ENCODE measurements at places on chromosomes 4 and X.

- DNase-seq: no peak
These were observed 86.8 kb downstream of the PDGFRA start for GRCh38 chr4:54315561-54316538.

DNA sequence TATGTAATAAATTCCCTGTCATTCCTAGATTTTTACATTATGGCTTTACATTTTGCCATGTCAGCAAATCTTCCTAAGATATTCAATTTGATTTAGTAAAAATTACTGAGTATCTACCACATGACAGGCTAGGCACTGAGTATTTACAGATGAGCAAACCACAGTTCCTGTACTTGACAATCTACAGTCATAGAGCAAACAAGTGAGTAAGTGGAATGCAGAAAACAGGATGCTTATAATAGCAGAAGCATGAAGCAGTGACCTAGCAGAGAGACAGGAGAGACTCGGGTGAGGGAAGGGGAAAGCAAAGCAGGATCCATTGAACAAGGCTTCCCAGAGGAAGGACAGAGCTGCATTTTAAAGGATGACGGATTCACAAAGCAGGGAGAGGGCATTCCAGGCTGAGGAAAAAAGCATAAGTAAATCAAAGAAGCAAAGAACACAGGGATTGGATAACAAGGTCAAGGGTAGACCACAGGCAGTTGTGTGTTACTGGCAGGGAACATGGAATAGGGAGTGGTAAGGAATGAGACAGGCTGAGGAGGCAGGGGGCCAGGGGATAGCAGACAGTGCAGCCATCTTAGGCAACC is 124.7 kb upstream of the C1QTNF7 start:
- DNase-seq: no peak

DNA sequence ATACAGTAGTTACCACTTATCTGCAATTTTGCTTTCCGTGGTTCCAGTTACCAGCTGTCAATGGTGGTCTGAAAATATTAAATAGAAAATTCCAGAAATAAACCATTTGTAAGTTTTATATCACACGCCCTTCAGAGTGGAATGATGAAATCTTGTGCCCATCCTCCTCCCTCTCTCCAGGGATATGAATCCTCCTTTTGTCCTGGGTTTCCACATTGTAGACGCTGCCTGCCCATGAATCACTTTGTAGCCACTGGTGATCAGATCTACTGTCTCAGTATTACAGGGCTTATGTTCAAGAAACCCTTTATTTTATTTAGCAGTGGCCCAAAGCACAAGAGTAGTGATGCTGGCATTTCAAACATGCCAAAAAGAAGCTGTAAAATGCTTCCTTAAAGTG is 198.6 kb downstream of the KCNIP4 start:
- no peak for DNase-seq

- DNase-seq: no peak
These were observed 131.3 kb downstream of the SLC7A11 start for GRCh38 chr4:138110815-138111214.

DNA sequence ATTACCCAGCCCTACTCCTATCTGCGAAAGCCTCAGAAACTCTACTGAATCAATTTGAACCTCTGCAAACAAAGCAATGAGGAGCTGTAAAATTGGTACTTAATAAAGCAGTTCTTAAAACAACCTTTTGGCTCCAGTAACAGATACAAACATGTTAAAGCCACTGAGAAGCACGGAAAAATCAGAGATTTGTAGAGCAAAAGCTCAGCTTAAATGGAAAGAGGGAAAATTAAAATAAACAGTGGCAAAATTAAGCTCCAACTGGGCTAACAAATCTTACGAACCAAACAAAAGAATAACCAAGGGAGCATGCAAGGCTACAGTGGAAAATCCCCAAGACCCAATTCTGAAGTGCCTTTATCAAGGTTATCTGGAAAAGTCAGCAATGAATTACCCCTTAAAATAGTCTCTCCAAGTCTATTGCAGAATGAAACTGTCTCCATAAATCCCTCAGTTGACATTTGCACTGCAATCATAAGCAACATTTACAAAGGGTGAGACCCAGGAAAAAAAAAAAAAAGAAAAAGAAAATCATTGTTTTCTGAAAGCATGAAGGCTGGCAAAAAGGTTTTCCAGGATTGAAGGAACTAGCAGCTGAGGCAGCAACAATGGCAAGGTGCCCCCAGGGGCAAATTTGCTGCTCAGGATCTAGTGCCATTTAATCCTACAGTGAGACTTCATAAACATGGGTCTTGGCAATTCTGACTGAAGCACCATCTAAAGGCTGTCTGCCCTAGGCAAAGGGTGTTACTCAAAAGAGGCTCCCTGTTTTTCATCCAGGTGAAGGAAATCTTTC is 40.1 kb downstream of the USP46 start:
- DNase-seq: no peak

- no peak for DNase-seq
These were observed 2.3 kb upstream of the METTL14 start for GRCh38 chr4:118682928-118683327.

DNA sequence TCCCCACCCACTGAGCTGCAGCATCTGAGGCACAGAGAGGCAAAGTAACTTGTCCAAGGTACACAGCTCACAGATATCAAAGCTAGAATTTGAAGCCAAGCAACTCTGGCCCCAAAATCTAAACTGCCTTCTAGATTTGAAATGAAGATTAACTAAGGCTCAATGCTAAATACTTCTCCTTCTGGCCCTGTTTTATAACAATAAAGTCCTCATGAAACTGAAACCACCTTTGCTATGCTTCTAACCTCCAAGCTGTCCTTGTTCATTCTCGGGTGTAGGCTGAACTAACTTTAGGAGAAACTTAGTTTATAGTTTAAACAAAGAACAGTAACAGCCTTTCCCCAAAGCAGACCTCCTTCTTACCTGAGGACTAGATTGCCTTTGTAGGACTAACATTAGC is 93.6 kb downstream of the DCTD start:
- no peak for DNase-seq
